ENCODE measurements at places on chromosomes 4 and X.

GRCh38 chr4:146243883-146244277 lies 29.5 kb downstream of the REELD1 start:
- no peak for DNase-seq

- DNase-seq: no peak
Measured at GRCh38 chr4:76486588-76487276, 51.7 kb downstream of the SHROOM3 start.

GRCh38 chrX:23784470-23785331 lies 1.7 kb downstream of the SAT1 start:
- no peak for DNase-seq

DNA sequence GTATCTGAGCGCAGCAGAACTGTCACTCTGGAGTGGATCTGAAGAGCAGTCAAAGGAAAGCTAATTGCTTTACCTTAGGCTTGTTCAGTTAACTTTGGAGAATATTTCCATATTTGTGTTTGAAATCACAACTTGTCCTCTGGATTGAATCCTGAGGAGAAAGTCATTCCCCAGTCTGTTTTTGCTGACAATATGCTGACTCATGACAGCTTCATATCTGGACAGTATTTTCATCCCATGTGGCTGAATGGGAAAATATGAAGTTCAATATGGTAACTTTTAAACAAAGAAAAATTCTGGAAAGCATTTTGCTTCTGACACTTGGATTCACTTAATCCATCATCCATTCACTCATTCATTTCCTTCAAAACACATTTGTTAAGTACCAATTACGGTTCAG lies 46.3 kb upstream of the MAGEC3 start:
- DNase-seq: no peak

DNA sequence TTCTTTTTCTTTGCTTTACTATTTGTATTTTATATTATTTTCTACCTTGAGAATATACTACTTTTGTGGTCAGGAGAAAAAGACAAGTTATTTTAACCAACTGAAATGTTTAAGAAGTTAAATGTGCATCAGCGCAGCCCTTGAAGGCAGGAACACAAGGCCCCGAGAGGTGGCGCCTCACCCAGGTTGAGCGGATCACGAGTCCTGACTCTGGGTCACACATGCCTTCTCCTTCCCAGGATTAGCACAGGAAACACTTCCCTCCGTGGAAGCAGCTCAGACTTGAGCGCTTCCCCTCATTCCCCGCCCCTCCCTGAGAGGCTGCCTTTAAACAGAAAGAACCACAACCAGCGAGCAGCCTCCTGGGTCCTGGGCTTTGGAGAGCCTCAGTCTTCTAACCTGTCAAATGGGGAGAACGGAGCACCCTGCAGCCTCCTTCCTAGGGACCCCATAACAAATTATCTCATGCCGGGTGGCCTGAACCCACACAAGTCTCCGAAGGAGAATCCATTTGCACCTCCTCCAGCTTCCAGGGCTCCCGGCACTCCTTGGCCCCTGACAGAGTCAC lies 217.6 kb downstream of the AFAP1 start:
- DNase-seq: no peak

DNA sequence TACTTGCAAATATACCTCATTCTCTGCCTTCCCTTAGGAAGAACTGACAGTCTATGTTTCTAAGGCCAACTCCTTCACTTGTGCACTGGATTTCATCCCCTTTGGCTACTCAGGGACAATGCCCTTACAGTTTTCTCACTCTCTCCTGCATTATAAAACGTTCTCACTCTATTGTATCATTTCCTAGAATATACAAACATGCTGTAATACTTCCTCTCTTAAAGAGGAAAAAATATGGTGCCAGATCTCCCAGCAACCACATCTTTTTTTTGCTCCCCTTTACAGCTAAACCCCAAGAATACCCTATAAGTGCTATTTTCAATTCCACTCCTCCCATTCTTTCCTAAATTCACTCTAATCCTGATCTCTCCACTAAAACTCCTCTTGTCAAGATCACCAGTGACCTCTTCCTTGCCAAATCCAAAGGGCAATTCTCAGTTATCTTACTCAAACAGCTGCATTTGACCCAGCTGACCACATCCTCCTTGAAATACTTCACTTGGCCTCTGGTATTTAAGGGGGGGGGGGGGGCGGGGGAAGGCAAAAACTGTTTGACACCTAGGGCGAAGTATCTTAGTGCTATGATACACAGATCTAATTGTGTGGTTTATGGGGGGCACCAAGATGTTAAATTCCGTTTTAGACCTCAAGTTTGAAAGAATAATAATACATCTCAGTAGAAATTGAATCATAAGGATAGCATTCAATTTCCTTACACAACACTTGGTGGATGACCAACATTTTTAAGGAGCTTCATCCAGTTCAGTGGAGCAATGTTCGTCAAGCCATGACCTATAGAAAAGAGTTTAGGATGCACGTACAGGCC lies 1.6 kb downstream of the RCHY1 start:
- DNase-seq: no peak

- peak; percentile 79 for DNase-seq
Measured at GRCh38 chr4:139177049-139177868, at the start of gene ELF2. Gene ELF2, minus strand, starts transcription at chr4:139177218. Its CDS starts 39,517 bp downstream, at chr4:139137701.

GRCh38 chr4:40448875-40449274 lies 113.7 kb downstream of the CHRNA9 start:
- no peak for DNase-seq

DNA sequence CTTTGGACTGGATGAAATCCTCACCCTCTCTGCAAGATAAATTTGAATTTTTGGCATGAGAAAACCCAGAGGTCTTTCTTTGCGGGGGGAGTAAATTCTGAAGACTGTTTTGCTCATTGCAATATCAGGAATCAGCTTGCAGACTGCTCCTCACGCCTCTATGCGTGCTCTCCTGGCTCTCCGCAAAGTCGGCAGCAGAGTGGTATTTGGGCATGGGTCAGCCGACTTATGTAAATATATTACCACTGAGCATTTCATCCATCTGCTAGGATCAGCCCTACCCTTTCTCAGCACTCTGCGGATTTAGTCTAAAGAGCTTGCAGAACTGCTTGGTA lies 288.0 kb downstream of the ASMT start:
- no peak for DNase-seq

DNA sequence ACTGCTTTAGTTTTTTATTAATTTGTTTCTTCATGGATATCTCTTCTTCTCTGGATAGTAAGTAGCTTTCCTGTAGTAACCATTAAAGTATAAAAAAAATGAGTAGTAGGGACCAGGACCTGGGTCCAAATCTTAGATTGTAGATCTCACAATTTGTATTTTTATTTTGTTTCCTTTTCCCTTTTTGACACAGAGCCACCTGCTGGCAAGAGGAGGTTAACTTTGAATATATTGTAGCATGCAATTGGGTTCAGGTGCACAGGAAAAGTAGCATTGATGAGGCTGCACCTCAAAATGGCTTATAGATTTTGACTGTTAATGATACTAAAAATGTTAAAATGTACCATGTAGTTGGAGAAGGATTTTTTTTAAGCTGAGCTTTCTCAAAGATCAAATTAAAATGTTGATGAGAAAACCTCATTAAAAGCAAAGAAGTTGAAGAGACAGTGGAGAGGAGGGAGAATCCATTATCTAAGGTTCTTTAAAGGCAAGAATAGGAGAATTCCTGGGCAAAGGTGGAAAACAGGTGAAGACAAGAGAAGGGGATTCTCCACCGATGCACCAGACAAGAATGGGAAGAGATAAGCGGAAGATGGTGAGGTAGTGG lies 48.3 kb upstream of the HPGDS start:
- no peak for DNase-seq

- no peak for DNase-seq
Measured at GRCh38 chr4:84050015-84050414, 449.1 kb downstream of the NKX6-1 start.

- DNase-seq: no peak
Measured at GRCh38 chr4:5186271-5187064, 135.2 kb downstream of the STK32B start.

- DNase-seq: no peak
Measured at GRCh38 chr4:166823848-166824247, 410.4 kb downstream of the SPOCK3 start.

GRCh38 chr4:7933651-7934510 lies 5.8 kb downstream of the AFAP1 start:
- no peak for DNase-seq

DNA sequence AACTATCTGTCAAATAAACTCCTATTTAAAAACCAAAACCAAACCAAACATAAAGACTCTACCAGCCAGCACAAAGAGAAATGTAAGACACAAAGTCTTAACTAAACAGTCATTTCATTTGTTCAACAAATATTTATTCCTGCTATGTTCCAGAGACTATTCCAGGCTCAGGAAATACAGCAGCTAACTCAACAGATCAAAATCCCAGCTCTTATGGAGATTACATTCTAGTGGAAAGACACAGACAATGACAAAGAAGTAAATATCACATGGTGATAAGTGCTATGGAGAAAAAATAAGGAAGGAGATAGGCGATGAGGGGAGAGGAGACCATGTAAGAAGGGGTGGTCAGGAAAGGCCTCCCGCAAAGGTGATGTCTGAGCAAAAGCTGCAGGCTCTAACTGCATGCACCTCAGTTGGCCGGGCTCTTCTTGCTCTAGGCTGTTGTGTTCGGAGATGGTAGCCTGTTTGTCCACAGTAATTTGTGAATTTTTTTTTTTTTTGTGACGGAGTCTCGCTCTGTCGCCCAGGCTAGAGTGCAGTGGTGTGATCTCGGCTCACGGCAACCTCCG lies 15.1 kb downstream of the PPEF1 start:
- no peak for DNase-seq

DNA sequence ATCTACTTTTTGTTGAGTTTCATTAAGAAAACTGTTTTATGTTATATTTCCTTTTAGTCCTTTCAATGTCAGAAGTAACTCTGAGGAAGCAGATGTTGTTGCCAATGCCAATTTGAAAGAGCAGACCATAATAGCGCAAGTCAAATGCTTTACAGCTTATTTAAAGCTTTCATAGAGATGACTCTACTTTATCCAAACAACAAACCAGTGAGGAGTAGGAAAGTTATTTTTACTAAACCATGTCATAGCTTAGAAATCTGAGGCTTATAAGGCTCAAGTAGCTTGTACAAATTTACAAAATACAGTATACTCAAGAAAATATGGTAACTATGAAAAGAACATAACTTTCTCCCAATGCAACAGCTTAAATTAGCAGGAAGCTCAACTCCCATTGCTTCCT lies 40.1 kb upstream of the SPOCK3 start:
- DNase-seq: no peak

- DNase-seq: no peak
Measured at GRCh38 chrX:116290359-116290758, 119.8 kb downstream of the AGTR2 start.

GRCh38 chrX:134734466-134734952 lies 76.2 kb upstream of the PLAC1 start:
- DNase-seq: no peak

GRCh38 chr4:136106753-136107152 lies 1425.5 kb downstream of the PCDH18 start:
- DNase-seq: no peak

- no peak for DNase-seq
Measured at GRCh38 chr4:186032259-186032658, 36.7 kb upstream of the TLR3 start.

- DNase-seq: no peak
Measured at GRCh38 chr4:105060628-105061027, 86.0 kb upstream of the TET2 start.

- DNase-seq: no peak
Measured at GRCh38 chr4:57303012-57303751, 193.0 kb upstream of the IGFBP7 start.

- no peak for DNase-seq
Measured at GRCh38 chr4:73258436-73258685, 237 bp downstream of the ANKRD17 start.

DNA sequence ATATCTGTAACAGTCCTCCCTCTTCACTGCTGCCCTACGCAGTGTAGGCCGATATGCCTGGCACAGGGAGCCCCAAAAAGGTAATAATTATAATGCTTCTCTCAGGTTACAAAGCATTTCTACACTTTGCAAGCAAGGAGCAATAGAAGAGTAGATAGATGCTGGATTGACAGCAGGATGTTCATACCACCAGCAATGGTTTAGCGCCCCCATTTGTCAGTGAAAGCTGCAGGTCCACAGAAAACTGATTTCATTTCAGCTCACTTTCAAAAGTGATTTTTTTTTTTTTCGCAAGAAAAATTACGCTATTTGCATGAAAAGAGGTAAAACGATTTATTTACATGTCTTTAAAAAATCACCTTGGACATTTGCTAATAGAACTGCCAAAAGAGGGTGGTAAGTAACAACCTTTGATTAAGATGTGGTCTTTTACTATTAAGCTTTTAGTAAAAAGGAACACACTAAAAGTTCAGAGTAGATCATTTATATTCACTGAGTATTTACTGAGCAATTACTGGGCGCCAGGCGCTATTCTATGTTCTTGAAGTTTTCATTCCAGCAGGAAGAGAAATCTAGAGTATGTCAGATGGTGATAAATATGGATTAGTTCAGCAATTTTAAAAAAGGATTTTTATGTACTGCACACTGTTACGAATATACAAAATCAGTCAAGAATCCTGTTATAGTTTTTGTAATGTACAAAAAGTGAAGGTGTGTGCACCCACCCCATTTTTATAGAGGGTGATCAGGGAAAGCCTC lies 34.4 kb downstream of the HPF1 start:
- no peak for DNase-seq

- DNase-seq: no peak
Measured at GRCh38 chr4:119744580-119744979, 116.0 kb upstream of the PDE5A start.

DNA sequence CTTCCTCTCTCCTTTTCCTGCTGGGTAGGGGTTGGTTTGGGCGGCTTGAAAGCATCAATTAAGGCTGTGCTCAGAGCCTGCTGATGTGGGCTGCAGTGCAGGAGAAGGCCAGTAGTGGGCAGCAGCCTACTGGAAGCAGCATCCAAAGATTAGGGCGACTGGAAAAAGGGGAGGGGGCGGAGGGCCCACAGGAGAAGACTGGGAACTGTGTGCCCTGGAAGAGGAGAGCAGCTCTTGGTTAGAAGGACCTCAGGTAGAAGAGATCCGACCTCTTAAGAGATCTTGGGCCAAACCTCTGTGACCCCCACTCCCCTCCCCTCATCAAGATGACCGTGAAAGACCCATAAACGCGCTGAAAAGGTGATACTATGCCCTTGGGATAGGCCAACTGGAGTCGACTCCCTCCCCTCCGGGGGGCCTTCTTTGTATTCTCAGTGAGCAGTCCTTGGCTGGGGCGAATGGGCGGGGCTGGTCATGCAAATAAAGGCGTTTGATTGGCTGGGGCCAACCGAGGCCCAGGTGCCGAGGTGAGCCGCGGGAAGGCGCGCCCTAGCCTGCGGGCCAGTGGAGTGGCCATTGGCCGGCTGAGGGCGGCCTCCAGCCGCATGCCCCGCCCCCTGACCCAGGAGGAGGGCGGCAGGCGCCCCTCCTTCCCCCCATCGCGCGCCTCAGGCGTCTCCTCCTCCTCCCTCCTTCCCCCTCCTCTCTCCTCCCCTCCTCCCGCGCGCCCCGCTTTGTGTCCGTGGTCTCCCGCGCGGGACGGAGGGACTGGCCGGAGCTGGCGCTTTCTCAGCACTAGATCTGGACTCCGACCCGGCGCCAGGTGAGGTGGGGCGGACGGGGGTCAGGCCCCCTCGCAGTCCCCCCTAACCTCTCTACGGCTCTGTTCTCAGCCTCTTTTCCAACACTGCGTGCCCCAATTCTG lies 10.1 kb downstream of the DLG3 start:
- DNase-seq: no peak
